ENCODE measurements at places on chromosomes 11 and 22.

DNA sequence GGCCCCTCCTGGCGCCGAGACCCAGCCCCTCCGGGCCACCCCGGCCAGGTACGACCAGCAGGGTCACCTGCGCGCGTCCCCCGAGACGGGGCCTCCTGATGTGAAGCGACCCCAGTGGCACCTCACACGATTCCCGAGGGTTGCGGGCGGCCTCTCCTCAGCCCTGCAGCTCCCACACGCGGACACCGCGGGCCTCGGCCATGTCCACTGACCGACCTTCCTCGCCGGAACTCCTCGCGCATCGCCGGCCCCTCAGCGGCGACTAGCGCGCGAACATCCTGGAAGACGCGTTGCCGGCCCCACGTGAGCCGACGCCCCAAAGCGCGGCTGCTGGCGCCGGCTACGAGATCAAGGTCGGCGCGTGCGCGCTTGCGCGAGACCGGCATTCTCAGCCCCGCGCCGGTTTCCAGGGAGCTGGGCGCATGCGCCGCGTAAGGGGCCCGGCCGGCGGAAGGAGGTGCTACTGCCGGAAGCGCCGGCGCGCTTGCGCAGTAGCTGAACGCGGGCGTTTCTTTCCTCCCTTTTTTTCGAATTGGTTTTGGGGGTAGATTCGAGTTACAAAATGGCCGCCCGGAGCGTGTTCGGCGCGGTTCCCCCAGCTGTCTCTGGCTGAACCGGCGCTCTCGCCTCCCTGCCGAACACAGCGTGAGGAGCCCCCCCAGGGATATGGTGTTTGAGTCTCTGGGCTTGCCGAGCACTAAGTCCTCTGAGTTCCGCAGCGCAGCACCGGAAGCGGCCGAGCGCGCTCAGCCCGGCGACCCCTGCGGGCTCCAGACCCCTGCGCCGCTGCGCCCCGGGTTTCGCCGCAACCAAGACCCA, at the start of gene NUP50:
Gene NUP50, plus strand, starts transcription at position 475 of the 819 bp plus-strand sequence. CDS start 4,253 bp downstream, outside the sequence.
- DNase-seq = peak; percentile 93

DNA sequence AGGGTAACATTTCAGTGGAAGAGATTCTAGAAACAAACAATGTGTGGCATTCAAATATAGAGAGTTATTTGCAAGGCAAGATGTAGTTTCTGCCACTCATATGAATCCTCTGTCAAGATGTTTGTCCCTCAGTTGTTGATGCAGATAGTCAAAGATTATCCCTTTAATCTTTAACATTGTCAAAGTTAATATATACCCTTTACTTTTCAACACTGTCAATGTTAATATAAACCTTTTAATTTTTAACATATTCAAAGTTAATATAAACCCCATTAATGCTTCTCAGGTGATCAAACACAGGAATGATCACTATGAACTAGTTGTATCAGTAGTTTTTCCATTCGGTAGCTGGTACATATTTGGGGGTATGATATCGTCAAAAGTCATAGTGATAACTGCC, 51.9 kb upstream of the PICALM start:
- DNase-seq = no peak

- no peak for DNase-seq
These were observed 7.5 kb upstream of the PDE3B start for GRCh38 chr11:14636119-14636518.

GRCh38 chr22:29069463-29069862, 3.4 kb upstream of the KREMEN1 start:
- no peak for DNase-seq

DNA sequence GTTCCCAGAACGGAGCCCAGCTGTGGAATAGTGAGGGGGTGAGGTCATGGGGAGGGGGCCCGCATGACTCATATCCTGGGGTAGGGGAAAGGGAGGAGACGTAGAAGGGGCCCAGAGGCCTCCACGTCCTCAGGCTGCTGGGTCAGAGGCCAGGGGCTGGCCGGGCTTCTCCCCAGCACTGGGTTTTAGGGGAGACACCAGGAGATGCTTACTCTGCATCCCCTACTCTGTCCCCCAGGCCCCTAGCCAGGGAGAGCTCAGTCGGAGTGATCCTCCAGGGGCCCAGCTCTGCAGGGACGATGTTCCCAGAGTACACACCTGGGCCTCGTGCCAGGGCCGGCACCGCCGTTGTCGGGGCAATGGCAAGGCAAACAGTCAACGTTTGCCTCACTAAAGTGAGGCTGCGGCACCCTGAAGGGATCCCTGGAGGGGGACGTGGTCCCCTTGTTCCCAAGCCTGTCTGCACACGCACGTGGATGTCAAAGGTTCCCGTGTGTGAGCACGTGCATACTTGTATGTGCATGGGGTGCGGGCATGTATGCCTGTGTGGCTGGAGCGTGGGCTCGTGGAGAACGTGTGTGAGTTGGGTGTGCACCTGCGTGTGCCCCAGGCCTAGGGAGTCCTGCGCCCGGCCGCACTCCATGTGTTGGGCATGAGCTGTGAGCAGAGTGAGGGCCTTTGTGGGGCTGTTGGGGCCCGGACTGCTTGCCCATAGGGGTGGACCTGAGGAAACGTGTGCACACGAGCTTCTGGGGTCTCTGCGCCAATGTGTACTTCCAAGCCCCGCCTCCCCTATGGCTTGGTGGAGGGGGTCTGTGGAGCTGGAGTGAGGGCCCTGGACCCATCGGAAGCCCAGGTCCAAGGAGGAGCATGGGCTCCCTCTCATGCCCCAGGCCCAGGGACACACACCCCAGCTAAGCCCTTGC, 14.2 kb downstream of the PRR33 start:
- peak; percentile 61 for DNase-seq

DNA sequence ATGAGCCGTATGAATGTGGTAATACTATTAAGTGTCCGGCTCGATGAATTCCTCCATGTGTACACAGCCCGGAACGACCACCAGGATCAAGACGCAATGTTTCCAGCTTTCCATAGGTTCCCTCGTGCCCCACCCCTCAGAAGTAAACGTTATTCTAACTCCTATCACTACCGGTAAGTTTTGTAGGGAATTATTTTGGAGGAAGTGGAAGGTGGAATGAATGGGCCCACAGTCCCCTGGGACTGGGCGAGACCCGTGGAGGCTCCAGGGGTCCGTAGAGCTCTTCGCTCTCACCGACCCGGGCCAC, 720 bp upstream of the FAR1 start:
- DNase-seq = no peak

- DNase-seq = no peak
These were observed 79.8 kb upstream of the CNTN5 start for GRCh38 chr11:98940913-98941312.

GRCh38 chr11:124916370-124916710, 2.7 kb upstream of the HEPN1 start:
- DNase-seq = no peak

DNA sequence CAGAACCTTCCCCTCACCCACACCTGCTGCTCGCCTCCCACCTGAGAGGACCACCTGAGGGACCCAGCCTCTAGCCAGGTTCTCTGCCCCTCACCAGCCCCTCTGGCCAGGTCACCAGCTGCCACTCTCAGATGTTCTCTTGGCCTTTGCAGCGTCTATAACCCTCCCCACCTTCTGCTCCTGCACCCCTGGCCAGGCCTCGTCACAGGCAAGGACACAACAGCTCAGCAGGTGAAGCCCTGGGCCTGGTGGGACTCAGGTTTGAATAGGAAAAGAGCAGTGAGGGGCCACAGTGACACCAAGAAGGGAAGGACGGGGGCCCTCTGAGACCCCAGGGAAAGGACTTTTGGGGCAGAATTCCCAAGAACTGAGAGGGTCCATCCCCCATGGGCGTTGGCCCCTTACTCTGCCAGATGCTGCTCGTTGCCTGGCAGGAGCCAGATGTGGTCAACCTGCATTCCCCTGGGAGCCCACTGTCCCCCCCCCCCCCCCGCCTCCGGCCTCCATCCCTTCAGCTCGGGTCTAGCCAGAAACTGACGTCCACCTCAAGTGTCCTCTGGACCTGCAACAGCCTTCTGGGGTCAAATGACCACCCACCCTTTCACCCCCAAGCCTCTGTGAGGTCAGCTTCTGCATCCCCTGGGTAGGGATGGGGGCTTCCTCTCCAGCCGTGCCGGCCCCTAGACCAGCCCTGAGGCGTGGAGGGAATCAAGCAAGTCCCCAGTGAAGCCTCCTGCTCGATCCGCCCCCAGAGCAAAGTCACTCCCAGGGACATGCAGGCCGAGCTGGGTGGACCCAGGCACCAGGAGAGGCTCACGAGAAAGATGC, 28.7 kb downstream of the SBF1 start:
- DNase-seq = no peak

- no peak for DNase-seq
These were observed 517.3 kb downstream of the BRD1 start for GRCh38 chr22:49310354-49310753.

GRCh38 chr11:112509300-112509699, 248.6 kb upstream of the PLET1 start:
- no peak for DNase-seq

GRCh38 chr11:23585416-23586104, 725.3 kb upstream of the CCDC179 start:
- DNase-seq = no peak

GRCh38 chr11:66318600-66318970, 1.7 kb upstream of the CD248 start:
- peak; percentile 82 for DNase-seq

GRCh38 chr11:81070948-81071347, 1630.1 kb upstream of the TENM4 start:
- peak; percentile 5 for DNase-seq

GRCh38 chr11:32032052-32032451, 58.8 kb upstream of the RCN1 start:
- no peak for DNase-seq

GRCh38 chr11:116471608-116472256, 301.1 kb downstream of the BUD13 start:
- no peak for DNase-seq

DNA sequence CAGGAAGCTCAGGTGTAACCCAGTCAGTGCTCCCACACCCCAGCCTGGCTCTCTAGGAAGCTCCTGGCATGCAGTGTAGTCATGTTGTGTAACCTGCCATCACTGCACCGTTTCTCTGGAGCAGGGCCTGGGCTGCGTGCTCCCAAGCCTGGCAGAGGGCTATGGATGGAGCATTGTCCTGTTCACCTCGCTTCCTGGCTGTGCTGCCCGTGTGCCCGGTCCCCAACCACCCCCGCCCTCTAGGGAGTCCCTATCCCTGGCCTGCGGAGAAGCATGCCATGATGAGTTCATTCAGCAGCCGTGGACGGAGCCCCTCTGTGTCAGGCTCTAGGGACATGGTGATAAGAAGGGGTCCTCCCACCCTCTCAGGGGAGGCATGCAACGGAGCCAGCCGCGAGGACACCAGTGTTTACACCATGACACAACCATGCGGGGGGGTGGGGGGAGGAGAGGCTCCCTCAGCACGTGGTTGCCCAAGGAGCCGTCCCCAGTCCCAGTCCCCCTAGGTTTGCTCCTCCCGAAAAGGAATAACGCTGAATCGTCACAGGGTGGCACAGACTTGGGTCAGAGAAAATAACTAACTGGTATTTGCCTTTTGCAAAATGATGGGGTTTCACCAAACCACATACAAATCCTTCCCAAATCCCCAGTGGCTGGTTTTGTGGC, 73.1 kb downstream of the FBLN1 start:
- DNase-seq = no peak

- peak; percentile 19 for DNase-seq
These were observed 817.4 kb downstream of the NTM start for GRCh38 chr11:132187814-132188213.

DNA sequence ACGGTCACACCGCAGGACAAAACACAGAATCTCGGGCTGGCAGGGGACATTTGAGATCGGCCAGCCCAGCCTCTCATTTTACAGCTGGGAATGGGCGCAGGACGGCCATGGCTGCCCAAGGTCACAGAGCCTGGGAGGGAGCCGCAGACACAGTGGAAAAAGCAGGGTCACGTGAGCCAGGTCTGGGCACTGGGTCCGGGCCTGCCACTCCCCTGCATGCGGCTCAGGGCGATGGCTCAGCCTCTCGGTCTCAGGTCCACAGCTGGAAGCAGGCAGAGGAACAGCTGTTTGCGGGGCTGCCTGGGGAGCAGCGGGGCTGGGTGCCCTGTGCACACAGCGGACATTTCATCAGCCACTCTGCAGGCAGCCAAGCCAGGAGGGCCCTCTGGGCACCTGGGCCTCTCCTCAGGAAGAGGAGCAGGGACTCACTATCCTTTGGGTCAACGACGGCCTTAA, 10.4 kb upstream of the PPARA start:
- DNase-seq = no peak

DNA sequence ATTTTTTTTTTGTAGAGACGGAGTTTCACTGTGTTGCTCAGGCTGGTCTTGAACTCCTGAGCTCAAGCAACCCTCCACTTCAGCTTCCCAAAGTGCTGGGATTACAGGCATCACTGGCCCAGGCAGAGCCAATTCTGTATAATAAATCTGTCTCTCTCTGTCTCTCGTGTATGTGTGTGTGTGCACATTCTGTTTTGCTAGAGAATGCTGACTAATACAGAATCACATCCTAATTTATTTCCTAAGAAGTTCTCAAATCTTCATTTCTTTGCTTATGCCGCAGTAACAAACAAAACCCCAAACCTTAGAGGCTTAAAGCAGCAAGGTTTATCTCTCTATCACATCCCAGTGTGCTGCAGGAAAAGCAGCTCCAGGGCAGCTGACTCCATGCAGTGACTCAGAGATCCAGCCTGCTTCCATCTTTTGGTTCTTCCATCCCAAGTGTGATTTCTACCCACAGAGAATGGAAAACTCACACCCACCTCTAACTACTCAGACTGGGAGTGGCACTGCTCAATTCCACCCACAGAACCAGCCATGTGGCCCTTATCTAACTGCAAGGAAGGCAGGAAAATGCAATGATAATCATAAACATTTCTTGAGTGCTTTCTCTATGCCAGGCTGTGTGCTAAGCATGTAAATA, 35.1 kb upstream of the LRRC10B start:
- DNase-seq = peak; percentile 74

- peak; percentile 91 for DNase-seq
These were observed 477.9 kb downstream of the MIAT start for GRCh38 chr22:27135031-27135981.

GRCh38 chr22:48276994-48277867, 1514.8 kb downstream of the TBC1D22A start:
- DNase-seq = no peak

DNA sequence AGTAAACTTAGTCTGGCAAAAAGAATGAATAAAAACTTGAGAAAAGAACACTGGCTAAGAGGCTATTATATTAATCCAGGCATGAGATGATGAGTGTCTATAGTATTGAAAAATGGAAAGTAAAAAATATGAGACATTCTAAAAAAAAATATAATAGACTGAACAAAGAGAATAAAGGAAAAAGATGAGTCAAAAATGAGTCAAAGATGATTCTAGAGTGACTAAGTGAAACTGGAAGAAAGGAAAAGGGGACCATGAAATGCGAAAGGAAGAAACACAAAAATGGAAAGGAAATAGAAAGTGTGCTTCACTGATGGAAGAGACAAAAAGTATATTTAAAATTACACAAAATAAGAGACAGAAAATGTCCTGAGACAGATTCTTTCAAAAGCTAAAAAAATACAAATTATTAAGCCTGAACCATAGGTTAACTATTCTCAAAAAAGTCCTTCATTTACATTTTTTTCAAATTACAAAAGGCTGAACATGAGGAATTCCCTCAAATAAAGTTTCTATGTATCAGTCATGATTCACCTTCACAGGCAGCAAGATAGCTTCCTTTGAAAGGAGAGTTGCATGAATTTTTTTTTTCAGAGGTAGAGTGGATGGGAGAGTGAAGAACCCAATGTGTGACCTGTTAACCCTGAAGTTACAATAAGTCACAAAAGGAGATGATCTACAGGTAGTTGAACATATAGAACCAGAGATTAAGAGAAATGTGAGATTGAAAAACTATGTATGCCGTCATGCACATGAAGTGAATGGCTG, 75.2 kb downstream of the EIF3M start:
- no peak for DNase-seq
